ENCODE measurements at places on chromosomes 7 and 10. TPM values are rescaled to one million over a fixed set of nuclear protein-coding genes. Genes with fewer than 3 reads are reported as not detected.

DNA sequence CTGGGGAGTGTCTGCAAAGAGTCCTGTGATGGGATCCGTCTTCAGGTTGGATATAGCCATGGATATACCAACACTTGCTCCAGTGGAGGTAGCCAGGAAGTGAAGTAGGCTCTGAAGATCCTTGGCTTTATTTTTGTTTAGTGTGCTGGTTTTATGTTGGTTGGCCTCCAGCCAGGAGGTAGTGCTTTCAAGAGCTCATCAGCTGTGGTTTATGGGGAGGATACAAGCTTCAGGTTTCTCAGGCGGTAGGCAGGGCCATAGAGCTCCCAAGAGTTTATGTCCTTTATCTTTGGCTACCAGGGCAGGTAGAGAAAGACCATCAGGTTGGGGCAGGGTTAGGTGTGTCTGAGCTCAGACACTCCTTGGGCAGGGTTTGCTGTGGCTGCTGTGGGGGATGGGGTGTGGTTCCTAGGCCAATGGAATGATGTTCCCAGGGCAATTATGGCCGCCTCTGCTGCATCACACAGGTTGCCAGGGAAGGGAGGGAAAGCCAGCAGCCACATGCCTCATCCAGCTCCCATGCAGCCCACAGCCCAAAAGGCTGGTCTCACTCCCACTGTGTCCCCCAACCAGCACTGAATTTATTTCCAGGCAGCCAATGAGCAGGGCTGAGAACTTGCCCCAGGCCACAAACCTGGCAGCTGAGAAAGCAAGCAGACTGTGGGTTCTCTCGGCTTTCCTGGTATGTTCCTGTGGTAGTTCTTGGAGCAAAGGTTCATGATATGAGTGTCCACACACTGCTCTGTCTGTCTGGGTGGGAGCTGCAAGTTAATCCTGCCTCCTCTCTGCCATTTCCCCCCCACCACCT, 67.0 kb upstream of the PRLHR start:
- peak; percentile 21 for DNase-seq

DNA sequence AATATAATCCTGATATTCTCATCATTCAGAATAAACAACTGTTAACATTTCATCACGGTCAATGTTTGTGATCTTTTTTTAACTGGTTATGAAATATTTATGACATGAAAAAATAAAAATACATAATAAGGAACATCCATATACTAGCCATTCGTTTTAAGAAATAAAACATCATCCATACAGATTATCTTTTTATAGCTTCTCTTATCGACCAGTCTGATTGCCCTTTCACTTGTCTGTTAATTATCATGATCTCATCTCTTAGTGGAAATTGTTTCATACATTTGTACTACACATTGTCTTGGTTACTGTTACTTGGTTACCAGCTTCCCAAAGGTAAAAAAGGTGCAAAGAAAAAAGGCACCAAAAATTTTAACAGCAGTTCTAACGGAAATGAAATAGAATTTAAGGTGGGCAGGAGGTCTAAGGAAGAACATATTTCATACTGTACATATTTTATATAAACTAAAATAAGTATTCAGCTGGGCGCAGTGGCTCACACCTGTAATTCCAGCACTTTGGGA, 8.4 kb downstream of the ARHGAP21 start:
- no peak for DNase-seq

GRCh38 chr7:134339475-134339874, 22.7 kb upstream of the SLC35B4 start:
- DNase-seq, result no peak

The OR13A1 gene
- not detected for total RNA-seq

DNA sequence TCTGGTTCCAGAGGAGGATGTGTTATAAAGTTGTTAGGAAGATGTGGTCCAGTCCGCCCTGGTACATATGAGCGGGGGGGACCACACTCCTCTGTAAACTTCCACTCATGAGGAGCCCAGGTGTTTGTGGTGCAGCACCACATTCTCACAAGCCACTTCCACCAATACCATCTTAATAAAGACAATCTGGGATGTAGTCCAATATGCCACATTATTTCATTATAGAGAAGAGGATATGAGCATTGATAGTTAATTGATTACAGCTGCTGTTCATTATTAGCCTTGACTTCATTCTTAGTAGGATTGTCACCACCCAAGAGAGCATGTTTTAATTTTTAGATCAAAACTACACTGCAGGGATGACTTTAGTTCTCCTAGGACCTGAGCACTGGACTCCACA, 40.5 kb downstream of the ERCC6 start:
- no peak for DNase-seq

- no peak for DNase-seq
Measured at GRCh38 chr7:104845557-104845956, 168.4 kb upstream of the KMT2E start.

- DNase-seq, result peak; percentile 1
Measured at GRCh38 chr7:37311355-37311754, 137.3 kb downstream of the ELMO1 start.

DNA sequence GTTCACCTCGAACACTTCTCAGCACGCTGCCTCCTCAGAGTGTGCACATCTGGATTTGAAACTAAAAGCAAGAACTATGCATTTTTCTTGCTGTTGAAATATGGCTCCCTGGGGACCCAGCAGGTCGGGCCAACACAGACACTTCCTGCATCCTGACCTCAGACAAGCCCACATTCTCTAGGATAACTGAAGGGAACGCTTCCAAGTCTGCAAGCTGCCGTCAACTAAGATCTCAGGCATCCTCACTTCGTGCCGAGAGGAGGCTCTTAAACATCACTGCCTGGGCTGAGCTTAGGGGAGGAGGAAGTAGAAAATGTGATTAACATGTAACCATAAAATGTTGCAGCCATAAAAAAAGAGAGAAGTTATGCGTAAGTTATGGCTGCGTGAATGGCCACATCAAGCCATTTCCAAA, 65.5 kb downstream of the PYROXD2 start:
- DNase-seq, result peak; percentile 99

The SPDYE5 gene
- total RNA-seq, result not detected

- DNase-seq, result no peak
Measured at GRCh38 chr7:143385891-143386781, 5.0 kb downstream of the ZYX start.

The DMTF1 gene
- 98.9 TPM for total RNA-seq

GRCh38 chr10:12484002-12484918, 134.9 kb downstream of the CAMK1D start:
- peak; percentile 12 for DNase-seq

- DNase-seq, result no peak
Measured at GRCh38 chr10:79266084-79266483, 81.2 kb upstream of the PPIF start.

The HUS1 gene
- total RNA-seq, result 20.6 TPM

- DNase-seq, result peak; percentile 53
Measured at GRCh38 chr7:25897261-25897782, 254.7 kb upstream of the NFE2L3 start.

The MMRN2 gene
- 2.3 TPM for total RNA-seq

The HMX2 gene
- not detected for total RNA-seq

DNA sequence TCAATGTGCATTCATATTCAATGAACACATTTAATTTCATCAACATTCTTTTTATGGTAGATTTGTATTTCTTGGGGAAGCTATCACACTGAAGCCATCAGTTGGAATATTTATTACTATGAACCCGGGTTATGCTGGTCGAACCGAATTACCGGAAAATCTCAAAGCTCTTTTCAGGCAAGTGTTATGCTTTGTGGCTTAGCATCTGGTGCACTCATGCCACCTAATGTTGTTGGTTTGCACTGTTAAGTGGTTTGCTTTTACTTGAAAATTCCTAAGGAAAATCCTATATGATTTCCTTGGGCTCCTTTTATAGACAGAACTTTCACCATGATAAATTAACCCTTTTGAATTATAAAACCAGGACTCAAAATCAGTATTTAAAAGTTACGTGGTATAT, 147.9 kb downstream of the DNAH11 start:
- DNase-seq, result no peak

GRCh38 chr10:76883596-76883995, 754.0 kb downstream of the KCNMA1 start:
- DNase-seq, result no peak

GRCh38 chr10:87928996-87929395, 65.6 kb downstream of the PTEN start:
- no peak for DNase-seq

DNA sequence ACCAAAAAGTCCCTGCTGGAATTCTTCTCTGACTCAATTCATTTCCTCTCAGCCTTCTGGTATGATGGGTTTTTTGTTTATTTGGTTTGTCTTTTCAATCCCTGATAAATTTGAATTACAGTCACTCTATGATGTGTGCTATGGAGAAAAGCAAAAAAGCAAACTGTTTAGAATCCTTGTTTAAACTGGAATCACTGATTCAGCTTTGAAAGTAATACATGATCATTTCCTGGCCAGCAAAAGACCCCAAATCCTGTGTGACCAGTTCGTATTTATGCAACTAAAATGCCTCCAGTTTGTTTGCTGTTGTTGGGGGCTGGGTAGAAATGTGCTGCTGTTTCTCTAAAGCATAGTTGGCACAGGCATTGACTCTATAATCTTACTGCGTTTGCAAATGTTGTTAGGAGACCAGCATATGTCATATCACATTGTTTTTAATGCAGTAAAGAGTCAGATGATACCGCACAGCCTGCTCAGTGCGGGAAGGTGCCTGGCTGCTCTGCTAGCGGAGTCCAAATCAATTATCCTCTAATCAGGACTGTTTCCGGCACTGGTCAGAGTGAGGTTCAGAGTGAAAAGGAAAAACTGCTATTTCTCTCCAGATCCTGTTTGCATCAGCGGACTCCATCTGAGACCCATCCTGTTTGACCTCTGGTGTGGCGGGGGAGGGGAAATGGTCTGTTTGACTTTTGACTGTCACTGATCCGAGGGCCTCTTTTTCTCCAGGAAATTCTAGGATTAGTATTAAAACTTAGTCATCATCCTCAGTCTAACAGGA, 40.6 kb upstream of the ADD3 start:
- peak; percentile 76 for DNase-seq

DNA sequence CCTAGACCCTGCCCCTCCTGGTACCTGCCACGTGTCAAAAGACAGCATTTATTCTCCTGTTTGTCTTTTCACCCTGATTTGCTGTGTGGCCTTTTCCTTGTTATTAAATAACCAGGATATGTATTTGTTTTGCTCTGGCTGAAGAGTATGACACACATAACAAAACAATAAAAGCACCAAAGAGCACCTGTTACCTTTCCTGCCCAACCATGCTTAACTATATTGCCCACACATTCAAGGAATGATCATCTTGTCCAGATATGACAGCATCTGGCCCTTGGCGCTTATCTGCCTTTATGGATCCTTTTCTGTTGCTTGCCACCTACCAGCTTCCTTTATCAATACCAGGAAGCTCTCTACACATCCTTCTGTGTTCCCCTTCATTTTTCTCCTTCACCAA, 357.7 kb downstream of the FGFR2 start:
- no peak for DNase-seq

DNA sequence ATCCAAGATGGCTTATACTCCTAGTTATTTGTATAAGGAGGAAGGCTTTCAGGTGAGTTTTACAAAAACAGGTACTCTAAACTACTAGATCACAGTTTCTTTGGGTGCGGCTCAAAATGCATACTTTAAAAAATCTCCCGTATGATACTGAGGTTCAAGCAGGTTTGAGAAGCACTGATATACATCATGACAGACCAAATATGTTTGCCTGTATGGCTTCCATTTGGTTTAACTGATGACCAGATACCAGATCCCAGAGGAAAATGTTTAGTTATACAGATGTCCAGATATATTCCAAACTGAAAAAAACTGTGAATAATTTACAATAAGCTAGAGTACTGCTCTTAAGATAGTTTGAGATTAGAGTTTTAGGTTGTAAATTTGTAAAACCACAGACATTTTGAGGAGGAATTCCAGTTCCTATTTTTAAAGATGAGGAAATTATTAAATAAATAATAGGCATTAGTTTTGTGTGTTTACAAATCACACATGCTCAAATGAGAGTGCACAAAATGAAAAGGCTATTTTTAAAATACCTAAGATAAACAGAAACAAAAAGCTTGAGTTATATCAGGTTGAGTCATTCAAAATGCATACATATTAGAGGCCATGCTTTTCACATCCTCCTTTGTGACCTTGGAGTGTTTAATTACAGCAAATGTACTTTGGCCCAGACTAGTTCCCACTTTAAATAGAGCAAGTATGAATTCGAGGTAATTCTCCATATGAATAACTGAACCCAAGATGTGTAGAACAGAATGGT, 60.5 kb downstream of the SEMA3C start:
- DNase-seq, result peak; percentile 84
